Activated CD8-positive, alpha-beta memory T cell treated with anti-CD3 and anti-CD28 coated beads for 1 hour (primary cell): ENCODE measurements at places on chromosomes 3 and 15.

GRCh38 chr3:137815251-137815650 lies 51.1 kb downstream of the SOX14 start:
- no peak for DNase-seq

DNA sequence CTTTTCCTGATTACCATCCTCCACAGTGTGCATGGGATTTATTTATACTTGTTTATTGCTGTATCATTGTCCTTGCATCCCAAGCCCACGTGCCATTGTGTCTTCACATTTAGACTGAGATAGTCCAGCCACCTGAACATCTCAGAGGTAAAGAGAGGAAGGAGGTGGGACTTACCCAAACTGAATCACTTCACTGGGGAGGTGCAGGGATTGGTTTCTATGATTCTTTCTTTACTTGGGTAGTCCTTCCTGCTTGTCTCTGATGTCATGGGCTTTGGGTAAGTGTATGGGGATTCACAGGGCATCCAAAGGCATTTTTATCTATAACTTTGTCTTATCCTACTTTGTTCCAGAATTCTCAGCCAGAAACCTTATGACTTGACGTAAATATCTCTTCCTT lies 141.5 kb upstream of the UMPS start:
- no peak for DNase-seq

- DNase-seq, result no peak
Measured at GRCh38 chr3:58107597-58107996, 99.4 kb downstream of the FLNB start.

DNA sequence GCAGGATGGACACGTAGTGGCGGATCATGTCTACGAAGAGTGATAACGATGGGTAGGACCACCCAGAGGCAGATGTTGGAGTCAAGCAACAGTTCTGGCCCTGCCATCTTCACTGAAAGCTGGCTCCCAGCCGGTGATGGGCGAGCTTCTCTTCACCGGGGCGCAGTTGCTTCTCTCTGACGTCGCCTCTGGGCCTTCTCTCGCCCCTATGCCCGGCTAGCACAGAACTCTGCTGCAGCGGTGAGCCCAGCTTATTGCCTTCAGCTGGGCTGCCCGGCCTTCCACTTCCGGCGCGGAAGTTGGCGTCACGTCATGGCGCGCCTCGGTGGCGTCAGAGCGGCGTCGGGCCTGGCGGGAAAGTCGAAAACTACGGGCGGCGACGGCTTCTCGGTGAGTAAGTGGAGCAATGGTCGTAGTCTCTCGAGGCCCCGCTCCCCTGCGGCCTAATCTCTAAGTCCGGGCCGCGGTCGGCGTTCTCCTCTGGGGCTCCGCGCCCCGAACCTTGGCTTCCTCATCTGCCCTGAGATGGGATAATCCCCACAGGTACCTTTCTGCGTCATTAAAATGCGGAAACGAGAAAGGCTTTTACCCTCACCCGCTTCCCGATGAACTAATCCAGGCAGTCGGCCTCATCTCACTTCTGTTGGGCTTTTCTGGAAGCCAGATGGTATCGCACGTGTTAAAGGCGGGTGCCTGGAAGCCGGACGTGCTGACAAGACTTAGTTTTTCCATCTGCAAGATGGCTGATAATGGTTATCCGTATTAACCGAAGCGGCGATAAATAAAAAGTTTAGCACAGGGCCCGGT lies at the start of gene FANCD2:
FANCD2 (plus strand) TSS at position 354 of the 807 bp plus-strand sequence. CDS start 2,221 bp downstream, outside the sequence.
- DNase-seq, result peak; percentile 70

DNA sequence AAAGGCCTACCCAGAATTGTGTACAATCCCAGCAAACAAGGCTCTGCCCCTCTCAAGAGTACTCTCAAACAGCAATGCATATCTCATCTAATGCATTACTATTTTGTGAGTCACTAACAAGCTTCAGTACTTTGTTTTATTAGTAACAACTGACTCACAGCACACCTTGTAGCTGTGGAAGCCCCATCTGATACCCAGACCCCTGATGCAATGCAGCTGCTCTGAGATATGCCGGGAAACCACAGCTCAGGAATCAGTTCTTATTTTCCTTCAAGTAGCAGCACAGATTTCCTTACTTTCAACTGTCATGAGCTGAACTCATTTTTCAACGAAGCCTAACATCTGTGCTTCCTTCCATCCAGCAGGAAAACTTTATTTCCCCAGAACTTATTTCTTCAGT lies 37.8 kb downstream of the CCNL1 start:
- no peak for DNase-seq

DNA sequence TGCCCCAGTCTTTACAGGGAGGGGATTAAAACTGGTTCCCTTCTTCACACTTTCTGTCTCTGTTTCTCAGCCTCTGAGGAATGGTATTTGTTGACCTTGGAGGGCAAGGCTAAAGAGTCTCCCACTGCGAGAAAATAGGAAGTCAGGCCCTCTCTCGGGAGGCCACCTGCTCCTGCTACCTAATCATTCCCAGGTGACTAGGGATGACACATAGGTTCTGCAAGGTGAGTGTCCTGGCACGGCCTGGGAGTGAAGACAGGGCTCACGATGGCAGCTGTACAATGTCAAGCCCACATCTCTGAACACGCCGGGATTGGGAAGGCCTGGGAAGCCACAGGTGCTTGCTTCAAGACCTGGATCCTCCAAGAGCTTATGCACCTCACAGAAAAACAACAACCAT lies 314.2 kb downstream of the NTRK3 start:
- no peak for DNase-seq

DNA sequence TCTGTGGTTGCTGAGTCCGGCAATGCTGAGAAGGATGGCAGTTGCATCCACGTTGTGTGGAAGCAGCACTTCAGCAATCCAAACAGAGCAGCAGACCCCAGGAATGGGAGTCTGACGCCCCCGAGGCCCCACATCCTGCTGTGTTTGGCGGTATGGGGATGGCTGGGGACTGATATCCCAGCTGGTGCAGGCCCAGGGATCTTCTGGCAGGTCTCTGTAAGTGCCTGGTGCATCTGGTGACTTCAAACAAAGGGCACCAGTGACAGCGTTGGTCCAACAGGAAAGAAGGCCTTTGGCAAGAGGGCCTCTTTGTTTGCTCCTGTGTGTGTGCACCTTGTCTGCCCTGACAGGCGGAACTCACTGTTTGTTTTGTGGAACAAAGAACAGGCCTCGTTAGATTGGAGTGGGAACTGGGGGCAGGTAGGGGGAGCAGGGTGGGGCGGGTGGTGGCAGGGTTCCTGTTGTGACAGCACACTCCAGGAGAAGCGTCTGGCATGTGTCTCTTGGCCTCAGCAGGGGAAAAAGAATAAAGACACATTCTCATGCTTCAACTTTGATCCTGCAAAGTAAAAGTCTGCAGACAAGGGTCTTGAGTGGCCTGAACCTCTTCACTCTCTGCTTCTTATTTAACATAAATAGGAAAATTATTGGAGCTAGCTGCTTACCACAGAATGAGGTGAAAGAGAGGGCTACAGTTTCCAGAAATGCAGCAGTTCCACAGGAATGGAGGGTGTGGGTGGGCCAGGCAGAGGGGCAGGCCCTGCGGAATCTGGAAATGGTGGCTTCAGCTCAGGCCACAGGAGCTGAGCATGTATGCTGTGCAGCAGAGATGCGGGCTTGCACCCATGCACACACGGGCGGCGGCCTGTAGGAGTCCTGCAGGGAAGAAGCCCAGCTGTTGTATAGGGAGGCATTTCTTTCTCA lies 94.5 kb upstream of the MYZAP start:
- DNase-seq, result no peak

GRCh38 chr15:96117270-96117669 lies 213.2 kb upstream of the NR2F2 start:
- DNase-seq, result no peak

- no peak for DNase-seq
Measured at GRCh38 chr15:50476143-50476542, 51.9 kb downstream of the USP8 start.

- DNase-seq, result peak; percentile 28
Measured at GRCh38 chr3:15859507-15860013, 61.8 kb upstream of the ANKRD28 start.

DNA sequence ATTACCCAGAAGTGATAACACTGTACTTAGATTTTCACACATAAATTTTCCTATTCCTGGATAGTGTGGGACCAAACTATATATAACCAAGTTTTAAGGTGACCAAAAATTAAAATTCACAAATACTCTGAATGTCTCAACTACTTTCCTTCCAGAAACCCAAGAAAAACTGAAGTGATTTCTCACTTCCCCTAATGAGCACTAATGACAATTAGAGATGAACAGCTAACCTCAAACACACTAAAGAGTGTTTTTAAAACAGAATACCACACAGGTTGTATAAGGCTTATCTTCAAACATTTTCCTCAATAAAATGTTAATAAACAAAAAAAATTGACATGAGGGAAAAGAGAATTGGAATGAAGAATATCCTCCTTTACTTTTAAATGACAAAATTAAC lies 188.2 kb downstream of the ZBTB20 start:
- DNase-seq, result no peak

GRCh38 chr15:60798821-60799220 lies 319.9 kb upstream of the ICE2 start:
- no peak for DNase-seq

GRCh38 chr3:112293368-112294321 lies at the start of gene SLC9C1:
SLC9C1 (minus strand) TSS chr3:112294216; CDS start chr3:112286791, 7,425 bp downstream.
- DNase-seq, result no peak

DNA sequence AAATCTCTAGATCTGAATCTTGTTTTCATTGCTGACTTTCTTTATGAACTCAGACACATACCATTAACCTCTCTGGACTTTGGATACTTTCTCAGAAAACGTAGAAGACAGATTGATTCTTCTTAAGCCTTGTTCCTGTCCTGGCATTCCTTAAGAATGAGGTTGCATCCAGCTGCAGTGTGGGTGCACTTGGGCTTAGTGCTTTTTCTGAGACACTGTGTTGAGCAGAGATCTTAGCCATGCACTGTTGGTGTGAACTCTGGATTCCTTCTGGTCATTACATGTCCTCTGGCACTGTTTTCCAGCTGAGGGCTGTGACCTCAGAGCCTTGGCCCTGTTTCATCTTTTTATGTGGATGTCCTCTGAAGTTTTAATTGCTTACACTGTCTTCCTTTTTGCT lies 428.3 kb downstream of the CNTN4 start:
- no peak for DNase-seq

DNA sequence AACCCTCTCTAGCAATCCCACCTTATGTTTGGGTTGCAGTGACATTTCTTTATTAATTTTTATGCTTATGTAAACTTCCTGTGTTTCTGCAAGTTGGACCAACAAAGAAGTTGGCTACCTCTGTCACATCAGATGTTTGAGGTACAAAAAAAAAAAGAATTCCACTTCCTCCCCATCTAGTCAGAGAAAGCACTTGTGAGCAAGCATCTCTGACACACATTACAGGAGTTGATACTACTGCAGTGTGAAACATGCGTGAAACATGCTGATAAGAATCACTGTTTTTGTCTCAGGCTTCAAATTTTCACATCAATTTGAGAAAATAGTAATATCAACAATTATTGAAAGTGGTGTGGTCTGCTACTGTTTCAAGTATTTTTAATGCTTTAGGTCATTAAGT lies 1.3 kb downstream of the SCAANT1 start:
- no peak for DNase-seq

DNA sequence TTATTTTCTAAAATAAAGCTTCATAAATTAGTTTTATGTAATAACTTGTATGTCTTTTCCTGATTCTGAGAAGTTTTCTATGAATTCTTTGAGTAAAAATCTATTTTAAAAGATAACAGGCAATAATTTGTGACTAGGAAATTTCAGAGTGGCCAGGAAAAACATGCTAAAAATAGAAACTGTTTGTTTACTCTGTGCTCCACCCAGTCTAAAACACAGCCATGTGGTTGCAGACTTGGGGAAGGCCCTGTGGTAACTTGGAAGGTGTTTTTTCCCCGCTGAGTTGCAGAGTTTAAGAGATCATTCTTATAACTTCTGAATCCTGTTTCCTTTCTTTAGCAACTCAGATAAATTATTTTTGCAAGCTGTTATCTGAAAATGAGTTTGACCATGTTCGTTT lies 21.9 kb downstream of the PLCL2 start:
- no peak for DNase-seq

- no peak for DNase-seq
Measured at GRCh38 chr15:49148727-49149126, 6.7 kb downstream of the COPS2 start.

GRCh38 chr3:134312072-134312872 lies 61.6 kb upstream of the RYK start:
- no peak for DNase-seq

DNA sequence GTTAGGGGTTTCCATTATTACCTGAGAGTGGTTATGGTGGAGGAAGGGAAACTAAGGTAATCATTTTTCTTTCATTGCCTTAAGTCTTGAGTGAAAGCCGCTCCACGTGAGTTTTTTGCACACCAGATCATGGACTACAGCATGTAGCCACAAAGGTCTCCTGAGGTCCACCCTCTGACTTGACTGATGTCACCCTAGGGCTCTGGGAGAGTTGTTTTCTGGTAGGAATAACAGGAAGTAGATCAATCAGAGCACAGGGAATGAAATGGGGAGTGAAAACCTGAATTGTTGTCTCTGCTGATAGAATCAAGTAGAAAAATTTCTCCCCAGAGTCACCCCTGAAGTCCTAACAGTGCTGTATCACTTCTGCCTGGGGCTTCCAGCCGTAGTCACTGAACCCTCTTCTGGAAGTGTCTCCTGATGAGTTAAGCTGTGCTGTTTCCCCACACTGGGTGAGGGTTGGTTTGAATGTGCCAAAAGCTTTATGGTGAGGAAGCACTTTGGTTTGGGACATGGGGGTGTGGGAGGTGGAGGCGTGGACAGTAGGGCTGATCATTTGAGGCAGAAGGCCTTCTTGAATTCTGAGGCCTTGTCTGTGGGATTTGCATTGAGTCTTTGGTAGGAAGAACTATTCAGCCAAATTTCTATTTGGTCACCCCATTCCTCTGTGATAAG lies 64.3 kb downstream of the SLCO3A1 start:
- DNase-seq, result no peak

DNA sequence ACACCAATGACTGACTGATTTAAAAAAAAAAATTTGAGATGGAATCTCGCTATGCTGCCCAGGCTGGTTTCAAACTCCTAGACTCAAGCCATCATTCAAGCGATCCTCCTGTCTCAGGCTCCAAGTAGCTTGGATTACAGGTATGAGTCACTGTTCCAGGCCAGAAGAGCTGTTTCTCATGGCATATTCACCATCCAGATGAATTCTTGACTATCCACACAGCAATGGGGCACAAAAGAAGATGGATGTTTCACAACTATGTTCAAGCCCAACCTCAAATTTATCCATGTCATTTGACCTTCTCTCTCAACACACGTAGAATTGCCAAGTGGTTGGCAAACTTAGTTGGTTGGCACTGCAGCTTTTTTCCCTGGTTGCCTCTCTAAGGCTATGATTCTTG lies 40.6 kb downstream of the PRICKLE2 start:
- DNase-seq, result no peak

GRCh38 chr3:29745232-29745870 lies 464.5 kb downstream of the RBMS3 start:
- no peak for DNase-seq

DNA sequence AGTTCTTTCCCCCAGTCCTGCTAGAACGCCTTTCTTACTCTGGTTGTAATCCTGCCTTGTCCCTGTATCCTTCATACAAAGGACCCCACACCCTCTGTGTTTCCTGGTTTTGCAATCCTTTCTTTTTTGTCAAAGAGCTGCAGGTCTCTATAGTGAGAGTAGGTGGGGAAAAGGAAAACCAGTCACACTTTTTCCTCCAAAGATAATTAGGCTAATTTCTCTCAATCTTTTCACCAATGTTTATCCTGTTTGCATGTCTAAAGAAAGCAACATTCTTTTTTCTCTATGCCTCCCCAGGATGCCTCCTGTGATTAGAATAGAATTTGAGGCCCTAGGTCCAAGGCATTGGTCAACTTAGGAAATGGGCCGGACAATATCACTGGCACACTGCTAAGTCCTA lies 25.4 kb downstream of the SEMA6D start:
- DNase-seq, result no peak

- DNase-seq, result no peak
Measured at GRCh38 chr3:87798567-87798947, 260.2 kb downstream of the CGGBP1 start.
